NCI-H345 (cell line): ENCODE measurements at places on chromosomes 5 and 9.

DNA sequence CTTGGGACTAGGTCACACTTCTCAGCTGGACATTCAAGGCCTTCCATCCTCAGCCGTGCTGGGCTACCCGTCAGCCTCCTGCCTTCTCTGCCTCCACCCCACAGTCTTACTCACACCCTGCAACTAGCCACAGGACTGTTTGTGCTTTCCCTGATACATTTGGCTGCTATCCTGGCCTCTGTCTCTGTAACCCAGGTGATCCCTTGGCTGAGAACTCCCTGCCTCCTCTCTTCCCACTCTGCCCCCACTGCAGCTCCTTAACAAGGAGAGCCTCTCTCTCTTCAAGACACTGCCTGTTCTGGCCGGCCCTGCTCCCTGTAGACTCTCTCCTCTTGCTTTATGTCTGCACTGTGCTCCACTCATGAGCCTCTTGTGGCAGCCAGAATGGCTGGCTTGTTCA lies 120.6 kb downstream of the MSX2 start:
- no peak for DNase-seq

- no peak for DNase-seq
These were observed 189.0 kb upstream of the MEF2C start for GRCh38 chr5:89071941-89072331.

- no peak for DNase-seq
These were observed 402.4 kb downstream of the ARHGEF28 start for GRCh38 chr5:74028406-74028805.

GRCh38 chr5:68757626-68758212 lies 336.1 kb upstream of the SLC30A5 start:
- DNase-seq, result no peak

- no peak for DNase-seq
These were observed 182.3 kb downstream of the C9orf152 start for GRCh38 chr9:110025551-110026170.

DNA sequence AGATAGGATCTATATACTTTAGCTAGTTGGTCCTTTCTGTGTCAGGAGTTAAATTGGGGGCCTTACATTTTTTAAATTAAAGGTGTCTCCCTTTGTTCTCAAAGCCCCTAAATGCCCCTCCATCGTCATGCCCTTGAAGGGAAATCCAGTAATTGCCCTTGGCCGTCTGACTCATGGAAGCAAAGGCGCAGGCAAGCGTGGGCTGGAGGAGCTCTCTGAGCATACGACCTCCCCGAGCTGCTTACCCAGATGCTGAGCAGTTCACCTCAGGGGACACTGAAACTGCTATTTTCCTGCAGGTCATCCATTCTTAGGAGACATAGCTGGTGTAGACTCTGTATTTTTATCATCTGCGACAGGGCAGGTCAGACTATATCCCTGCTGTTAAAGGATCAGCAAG lies 23.0 kb downstream of the PCSK1 start:
- DNase-seq, result no peak

GRCh38 chr9:21576331-21577189 lies 94.4 kb upstream of the IFNE start:
- DNase-seq, result no peak

- DNase-seq, result no peak
These were observed 68.6 kb downstream of the SKIC3 start for GRCh38 chr5:95486191-95486590.

- DNase-seq, result no peak
These were observed 157.0 kb downstream of the GABBR2 start for GRCh38 chr9:98551511-98552286.

DNA sequence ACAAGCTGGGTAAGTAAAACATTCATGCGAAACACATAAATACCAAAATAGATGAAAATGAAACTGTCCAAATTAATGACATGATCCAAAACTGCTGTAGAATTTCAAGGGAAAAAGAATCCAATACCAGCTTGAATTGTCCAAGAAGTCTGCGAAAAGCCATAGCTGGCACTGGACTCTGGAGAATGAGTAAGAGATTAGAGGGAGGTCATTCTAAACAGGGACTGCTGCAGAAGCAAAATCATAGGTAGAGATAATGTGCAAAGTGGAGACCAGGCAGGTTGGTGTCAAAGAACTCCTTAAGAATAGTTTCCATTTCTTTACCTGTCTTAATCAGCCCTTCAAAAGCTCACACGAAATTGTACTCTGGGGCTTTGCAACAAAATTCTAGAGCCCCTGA lies 162.5 kb downstream of the NFIB start:
- no peak for DNase-seq

DNA sequence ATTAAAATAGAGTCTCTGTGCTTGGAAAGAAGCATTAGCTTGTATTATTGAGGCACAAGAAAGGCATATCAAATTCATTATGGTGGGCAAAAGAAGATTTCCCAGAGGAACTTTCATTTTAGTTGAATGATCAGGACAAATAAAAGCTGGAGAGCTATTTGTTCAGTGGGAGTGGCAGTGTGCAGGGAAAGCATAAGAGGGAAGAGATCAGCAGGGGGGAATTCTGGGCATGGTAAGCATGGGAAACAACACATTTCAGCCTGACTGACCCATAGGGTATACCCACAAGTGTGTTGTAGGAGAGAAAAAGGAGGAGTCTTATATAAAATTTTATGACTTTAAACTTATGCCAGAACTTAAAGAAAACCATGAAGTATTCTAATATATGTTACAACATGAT lies 167.7 kb upstream of the RASA1 start:
- DNase-seq, result peak; percentile 19

DNA sequence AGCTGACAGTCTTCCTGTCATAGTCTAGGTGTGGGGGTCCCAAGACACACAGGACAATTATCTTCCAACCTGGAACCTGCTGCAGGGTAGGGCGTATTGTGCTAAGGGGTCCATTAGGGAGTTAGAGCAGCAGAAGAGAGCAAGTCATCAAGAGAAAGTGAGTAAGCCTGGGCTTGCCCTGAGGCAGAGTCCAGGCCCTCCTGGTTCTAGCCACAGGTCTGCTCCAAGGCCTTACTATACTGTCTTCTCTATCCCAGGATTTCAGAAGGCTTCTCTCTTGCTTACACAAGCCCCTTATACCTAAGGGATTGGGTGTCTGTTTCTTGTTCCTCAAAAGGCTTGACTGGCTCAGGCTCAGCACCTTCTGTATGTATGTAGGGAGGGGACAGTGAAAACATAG lies 7.7 kb downstream of the P4HA2 start:
- no peak for DNase-seq

DNA sequence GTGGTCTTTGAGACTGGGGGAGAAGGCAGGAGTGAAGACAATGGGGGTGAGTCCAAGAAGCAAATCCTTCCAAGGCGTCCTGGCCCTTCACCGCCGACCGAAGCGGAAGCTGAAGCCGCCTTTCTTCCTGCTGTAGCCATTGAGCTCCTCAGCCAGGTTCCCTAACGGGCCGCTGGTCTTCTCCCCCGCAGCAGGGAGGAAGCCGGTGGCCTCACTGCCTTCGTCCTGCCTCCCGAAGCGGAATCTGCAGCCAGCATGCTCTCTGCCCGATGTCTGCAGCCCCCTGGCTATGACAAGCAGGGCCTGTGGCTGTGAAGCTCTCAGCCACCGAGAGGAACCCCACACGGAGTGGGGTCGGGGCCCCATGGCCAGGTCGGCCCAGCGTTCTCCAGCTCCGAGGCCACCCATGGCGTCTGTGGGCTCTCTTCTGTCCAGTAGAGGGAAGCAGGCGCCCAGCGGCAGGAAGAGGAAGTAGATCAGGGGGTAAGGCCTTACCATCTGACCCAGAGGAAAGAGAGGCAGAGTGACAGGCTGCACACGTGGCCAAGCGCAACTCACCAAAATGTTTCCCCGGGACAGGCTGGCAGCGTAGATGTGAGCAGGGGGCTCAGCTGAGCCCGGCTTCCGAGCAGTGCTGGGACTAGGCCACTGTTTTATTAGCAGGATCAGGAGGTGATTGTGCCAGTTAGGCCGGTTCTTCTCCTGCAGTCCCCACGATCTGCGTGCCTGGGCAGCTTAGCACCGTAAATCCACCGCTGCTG lies 3.1 kb downstream of the QRFP start:
- no peak for DNase-seq

DNA sequence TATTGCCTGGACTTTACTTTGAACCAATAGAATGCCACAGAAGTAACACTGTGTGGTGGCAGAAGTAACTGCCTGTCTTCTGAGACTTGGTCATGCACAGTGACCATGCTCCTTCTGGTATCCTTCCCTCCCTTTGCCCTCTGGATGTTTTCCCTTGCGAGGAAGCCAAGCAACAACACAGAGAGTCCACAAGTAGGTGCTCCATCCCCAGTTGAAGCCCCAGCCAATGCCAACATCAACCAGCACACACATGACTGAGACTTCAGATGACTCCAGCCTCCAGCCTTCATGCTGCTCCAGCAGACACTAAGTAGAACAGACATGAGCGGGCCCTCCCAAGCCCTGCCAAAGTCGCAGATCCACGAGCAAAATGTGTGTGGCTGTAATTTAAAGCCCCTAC lies 129.6 kb downstream of the EPB41L4A start:
- DNase-seq, result no peak

- peak; percentile 81 for DNase-seq
These were observed 9.7 kb upstream of the TGFBI start for GRCh38 chr5:136018814-136019783.

- peak; percentile 39 for DNase-seq
These were observed 724 bp downstream of the PRRC2B start for GRCh38 chr9:131394464-131395156.

- no peak for DNase-seq
These were observed 3.5 kb downstream of the AHRR start for GRCh38 chr5:324736-325612.

GRCh38 chr5:110034056-110034600 lies 344.4 kb downstream of the MAN2A1 start:
- no peak for DNase-seq

DNA sequence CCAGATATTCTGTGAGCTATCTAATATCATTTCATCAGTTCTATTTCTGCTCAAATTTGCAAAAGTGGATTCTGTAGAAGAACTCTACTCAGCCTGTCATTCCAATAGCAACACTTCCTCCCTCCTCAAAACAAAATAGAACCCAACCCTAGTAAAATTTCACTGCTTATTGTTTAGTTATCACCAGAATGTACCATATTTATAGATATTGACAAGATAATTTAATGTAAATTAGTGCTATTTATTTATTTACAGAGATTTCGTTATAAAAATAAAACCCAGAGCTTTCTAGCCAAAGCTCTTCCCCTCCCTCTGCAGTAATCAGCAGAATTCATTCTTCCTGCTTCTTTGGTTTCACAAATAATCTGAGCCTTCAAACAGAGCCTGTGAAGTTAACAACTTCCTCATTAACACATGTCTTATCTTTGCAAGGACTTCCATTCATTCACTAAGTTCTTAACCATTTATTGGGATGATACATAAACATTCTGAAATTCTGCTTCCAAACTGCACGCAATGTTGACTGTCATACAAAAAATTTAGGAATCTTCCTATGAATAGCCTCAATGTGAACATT lies 73.7 kb upstream of the PJA2 start:
- DNase-seq, result no peak

- no peak for DNase-seq
These were observed 98.1 kb upstream of the CCDC112 start for GRCh38 chr5:115394531-115394930.

- peak; percentile 54 for DNase-seq
These were observed 246.0 kb upstream of the NUDT12 start for GRCh38 chr5:103808464-103809106.

GRCh38 chr5:44943647-44944046 lies 134.9 kb downstream of the MRPS30 start:
- no peak for DNase-seq

DNA sequence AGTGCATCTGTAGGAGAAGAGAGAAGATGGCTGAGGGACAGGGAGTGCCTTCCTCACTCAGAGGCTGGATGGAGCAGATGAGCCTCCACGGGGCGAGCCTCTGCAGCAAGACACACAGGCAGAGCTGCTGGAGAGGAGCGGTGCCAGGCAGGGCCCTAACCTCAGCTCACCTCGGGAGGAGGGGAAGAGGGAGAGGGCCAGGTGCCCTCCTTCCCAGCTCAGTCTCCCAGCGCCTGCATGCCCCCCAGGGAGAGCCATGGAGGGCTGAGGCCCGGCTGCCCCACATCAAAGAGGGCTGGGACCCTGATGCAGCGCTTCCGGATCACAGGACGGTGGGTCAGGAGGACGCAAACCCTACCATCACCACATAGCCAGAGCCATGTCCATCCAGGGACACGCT lies 13.6 kb upstream of the SPATA31E1 start:
- DNase-seq, result no peak

DNA sequence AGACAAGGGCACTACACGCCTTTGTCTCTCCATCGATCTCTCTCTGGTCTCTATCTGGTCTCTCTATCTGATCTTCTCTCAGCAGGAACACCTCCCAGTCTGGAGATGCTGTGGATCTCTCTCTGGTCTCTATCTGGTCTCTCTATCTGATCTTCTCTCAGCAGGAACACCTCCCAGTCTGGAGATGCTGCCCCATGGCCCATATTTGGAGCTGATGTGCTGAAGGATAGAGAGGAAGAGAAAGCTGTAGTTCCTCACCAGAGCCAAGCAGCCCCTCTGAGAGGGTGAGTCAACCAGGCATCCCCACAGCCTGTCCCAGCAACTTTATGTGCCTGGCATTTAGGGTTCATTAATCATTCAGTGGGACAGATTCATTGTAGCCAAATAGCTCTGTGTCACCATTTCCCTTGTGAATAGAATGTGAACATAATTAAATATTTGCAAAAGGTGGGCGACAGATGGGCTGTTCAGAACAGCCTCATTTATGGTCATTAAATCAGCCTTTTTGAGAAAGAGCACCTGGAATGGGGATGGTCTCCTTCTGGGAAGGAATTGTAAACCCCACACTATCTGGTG lies 189.3 kb upstream of the MAST4 start:
- no peak for DNase-seq

DNA sequence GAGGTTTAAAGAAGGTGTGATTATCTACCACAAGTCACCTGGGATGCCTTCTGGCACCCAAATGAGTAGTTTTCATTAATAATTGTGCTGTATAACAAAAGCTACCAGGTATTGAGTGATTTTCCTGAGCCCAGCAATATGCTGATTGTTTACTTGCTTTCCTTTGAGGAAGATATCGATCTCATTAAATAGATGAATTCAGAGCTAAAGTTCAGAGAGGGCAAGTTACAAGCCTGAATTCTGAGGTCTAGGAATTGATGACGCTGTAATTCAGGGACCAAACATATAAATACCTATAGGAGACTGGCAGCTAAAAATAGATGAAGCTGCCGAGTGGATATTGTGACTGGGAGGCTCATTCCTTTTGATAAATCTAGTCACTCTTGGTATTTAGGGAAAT lies 1.1 kb downstream of the ERCC6L2 start:
- no peak for DNase-seq

DNA sequence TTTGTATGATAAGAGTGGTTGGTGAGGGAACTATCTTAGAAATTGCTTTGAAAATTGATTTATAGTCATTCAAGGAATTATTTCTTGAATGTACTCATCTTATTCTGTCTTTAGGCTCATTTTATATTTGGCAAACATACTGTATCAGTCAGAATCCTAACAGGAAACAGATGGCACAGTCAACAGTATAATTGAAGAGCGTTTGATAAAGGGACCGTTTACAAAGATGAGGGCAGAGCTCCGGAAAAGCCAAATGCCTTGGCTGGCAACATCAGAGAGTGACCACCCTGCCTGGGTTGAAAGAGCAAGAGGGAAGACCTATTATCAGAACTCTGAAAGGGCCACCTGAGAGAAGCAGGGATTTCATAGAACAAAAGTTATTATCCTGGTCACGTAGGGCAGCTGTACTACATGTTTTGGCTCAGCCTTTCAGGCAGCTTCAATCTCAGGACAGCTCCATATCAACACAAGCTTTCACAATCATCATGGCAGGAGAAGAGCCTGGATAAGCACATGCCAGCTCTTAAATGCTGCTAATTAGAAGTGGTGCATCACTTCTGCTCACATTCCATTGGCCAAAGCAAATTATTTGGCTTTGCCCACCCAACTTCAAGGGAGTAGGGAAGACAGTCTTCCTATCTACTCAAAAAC lies 47.2 kb upstream of the ARL15 start:
- no peak for DNase-seq
